ENCODE measurements at places on chromosomes 3 and 15.

DNA sequence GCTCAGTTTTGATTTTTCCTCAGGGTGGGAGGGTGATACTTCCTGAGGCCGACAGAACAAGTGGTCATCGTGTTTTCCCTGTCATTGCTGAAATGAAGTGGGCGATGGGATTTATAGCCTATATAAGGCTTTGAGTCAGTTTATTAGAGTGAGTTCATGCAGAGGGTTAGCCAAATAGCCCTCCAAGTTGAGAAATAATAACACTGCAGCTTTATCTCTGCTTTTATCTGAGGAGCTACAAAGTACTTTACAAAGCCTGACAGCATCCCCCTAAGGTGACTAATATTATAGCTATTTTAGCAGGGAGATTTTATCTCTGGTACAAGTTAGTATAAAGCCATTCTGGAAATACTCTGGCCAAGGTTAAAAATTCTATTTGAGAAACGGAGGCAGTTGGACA is 389.6 kb downstream of the MFSD1 start:
- no peak for DNase-seq

- no peak for DNase-seq
Measured at GRCh38 chr3:128468791-128469527, 2.3 kb upstream of the DNAJB8 start.

DNA sequence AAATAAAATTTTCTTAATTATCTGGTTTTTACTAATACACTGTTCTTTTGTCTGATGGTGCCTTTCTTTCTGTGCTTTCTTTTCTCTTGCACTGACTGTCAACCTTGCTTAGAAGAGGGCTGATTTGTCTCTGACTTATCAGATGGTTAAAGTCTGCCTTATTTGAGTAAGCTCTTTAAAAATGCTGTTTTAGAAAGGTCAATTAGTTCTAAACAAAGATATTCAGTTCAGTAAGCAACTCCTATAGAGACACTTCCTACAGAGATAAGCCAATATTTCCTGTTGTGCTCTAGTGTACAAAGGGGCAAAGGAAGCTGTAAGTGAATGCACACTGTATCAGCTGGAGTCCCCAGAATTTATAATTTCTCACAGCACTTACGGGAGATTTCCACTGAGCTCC is 153.4 kb upstream of the TSPAN3 start:
- no peak for DNase-seq

GRCh38 chr15:94921936-94922335 is 690.6 kb downstream of the MCTP2 start:
- no peak for DNase-seq

DNA sequence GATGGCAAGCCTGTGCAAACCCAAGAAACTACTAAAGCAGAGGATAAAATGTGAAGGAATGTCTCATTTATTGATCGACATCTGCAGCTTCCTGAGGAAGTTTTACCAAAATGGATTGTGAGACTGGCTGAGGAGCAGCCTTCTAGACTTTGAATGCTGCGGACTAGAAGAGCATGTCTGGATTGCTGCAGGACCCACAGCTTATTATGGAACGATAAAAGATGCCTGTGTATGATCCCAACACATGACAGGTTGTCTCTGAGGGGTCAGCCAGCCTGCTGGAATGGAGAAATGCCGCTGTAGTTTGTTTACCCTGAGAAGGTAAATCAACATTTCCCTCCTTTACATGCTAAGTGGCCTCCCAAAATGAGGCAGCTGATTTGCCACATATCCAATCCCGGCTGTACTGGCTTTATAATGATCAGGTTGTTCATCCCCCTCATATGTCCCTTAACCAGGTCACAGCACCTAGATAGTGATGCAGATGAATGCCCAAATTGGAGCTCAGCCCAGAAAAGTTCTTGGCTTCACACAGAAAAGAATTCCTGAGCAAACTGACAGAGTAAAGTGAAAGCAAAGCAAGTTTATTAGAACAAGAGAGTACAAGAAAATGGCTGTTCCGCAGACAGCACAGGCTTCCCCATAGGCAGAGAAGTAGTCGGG is 63.9 kb downstream of the IL12A start:
- no peak for DNase-seq

Measured in activated CD4-positive, alpha-beta T cell treated with anti-CD3 and anti-CD28 coated beads for 4 hours (primary cell).